ENCODE measurements at places on chromosomes 6 and 20. TPM values are rescaled to one million over a fixed set of nuclear protein-coding genes. Genes with fewer than 3 reads are reported as not detected.

The SPINT4 gene
- total RNA-seq, result not detected

GRCh38 chr20:34921436-34921835, 34.2 kb downstream of the GSS start:
- no peak for DNase-seq

- no peak for DNase-seq
These were observed 150.7 kb downstream of the DLL1 start for GRCh38 chr6:170140129-170140528.

- DNase-seq, result no peak
These were observed 2.8 kb upstream of the CYP24A1 start for GRCh38 chr20:54176610-54177009.

The SIM1 gene
- total RNA-seq, result not detected

The CCDC170 gene
- total RNA-seq, result 1.4 TPM

The PNLDC1 gene
- 0.24 TPM for total RNA-seq

All from right cardiac atrium (tissue), 5 donors.